ENCODE measurements at places on chromosomes 12 and 14.

- DNase-seq = no peak
Observed at GRCh38 chr12:19201661-19202060, 72.1 kb downstream of the PLEKHA5 start.

- no peak for DNase-seq
Observed at GRCh38 chr12:58233886-58234285, 292.5 kb downstream of the ATP23 start.

GRCh38 chr14:98234208-98234607 is 1037.8 kb downstream of the BCL11B start:
- DNase-seq = no peak

GRCh38 chr12:59699421-59700152 is 103.8 kb downstream of the SLC16A7 start:
- no peak for DNase-seq

DNA sequence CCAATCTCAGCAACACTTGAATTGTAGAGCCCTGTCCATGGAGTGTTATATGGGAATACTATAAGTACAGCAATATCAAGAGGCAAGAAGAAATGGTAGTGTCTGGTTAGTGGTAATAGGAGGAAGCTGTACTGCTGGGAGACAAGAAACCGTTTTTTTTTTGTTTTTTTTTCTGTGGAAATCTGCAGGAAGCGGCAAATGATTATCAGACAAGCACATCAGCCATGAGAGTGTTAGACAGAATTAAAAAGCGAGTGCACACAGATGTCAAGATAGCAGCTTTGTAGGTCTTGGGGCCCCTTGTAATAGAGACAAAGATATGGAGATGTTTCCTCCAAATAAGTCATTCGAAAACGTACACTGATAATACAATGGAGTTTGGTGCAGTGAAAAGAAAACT is 6.7 kb downstream of the TESPA1 start:
- no peak for DNase-seq

DNA sequence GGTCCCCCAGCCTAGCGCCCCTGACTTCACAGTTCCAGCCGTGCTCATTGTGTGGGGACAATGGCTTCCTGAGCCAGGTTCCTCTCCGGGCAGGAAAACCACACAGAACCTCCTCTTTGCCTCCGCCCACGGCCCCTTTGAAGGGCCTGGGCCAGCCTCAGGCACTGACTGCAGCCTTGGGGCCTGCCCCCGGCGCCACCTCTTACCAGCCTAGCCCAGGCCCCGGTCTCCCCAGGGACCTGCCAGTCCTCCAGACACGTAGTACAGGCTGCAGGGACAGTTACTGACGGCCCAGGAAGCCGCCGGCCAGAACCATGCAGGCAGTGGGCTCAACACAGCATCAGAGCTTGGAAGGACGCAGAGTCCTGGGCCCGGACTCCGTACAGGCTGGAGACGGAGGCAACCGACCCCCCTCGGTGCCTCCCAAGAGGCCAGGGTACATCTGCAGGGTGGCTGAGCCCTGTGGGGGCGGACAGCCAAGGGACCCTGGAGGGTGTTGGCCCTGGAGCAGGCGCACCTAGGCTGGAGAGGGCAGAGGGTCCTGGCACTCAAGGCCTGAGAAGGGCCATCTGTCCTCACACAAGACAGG is 20.9 kb upstream of the NUDT14 start:
- no peak for DNase-seq

- no peak for DNase-seq
Observed at GRCh38 chr12:24919346-24920001, 29.4 kb downstream of the BCAT1 start.

DNA sequence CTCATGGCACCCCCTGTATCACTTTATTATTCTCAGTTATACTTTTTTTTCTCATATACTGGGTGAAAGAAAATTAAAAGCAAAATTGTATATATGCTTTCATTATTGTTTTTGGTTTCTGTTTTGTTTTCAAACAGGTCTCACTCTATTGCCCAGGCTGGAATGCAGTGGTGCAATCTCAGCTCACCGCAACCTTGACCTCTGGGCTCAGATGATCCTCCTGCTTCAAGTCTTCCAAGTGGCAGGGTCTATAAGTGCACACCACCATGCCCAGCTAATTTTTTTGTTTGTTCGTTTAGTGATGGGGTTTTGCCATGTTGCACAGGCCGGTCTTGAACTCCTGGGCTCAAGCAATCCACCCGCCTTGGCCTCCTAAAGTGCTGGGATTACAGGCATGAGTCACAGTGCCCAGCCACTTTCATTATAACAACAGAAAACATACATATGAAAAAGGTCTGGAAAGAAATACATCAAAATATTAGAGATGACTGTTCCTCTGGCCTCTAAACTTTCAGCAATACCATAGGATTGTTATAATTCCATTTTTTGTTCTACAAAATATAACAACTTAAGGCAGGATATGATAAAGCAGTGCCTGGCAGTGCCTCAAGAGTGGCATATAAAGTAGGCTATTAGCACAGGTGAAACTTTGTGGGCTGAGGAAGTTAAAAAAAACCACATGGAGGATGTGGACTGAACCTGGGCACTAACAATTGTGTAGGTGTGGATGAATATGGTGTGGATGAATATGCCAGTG is 5.8 kb upstream of the NTN4 start:
- DNase-seq = no peak

DNA sequence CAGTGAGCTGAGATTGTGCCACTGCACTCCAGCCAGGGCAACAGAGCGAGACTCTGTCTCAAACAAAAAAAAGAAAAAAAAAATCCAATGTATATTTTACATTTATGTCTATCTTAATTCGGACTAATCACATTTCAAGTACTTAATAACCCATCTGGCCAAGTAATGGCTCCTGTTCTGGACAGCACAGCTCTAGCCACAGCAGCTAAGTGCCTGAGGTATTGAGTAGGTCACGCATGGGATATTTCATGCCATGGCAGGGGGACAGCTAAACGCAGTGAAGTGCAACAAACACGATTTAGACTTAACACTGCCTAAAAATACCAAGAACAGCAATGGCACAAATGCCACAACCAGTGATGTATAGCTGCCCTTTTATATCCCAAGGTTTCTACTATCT is 8.0 kb downstream of the BAZ1A start:
- DNase-seq = no peak

Data from activated effector memory CD4-positive, alpha-beta T cell treated with Interleukin-2 at 50 U/mL for 16 hours (primary cell).